Smooth muscle cell of trachea (primary cell): ENCODE measurements at places on chromosomes 11 and 22. TPM values are rescaled to one million over a fixed set of nuclear protein-coding genes. Genes with fewer than 3 reads are reported as not detected.

MRGPRF gene
- 77.2 and 111 TPM in 2 replicates for total RNA-seq

RIC3 gene
- not detected in 2 replicates for total RNA-seq

OSM gene
- not detected in 2 replicates for total RNA-seq

OR2D2 gene
- total RNA-seq = 0.29 and 0.50 TPM in 2 replicates

KCNK4 gene
- 0.17 TPM in 1 of 2 replicates, not detected in the other for total RNA-seq

MRPL16 gene
- 35.7 and 52.7 TPM in 2 replicates for total RNA-seq

KRTAP5-8 gene
- total RNA-seq = not detected in 2 replicates

APOBEC3H gene
- 0.50 TPM in 1 of 2 replicates, not detected in the other for total RNA-seq

ADSL gene
- 95.3 and 167 TPM in 2 replicates for total RNA-seq
